ENCODE measurements at places on chromosomes 7 and 10.

DNA sequence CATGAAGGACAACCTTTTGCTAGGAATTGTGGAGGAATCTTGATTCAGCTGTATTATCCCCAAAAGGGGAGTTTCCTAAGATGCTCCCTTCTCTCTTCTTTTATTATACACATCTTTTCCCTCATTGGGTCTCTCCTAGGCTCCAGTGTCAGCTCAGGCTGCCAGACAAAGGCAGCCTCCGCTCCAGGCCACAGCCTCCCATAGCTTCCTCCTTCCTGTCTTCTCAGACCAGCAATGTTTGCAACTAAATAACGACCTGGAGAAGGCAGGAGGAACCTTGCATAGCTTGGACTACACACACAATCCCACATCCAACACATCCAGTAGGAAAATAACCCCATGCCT is 12.3 kb downstream of the SFXN3 start:
- DNase-seq, result no peak

DNA sequence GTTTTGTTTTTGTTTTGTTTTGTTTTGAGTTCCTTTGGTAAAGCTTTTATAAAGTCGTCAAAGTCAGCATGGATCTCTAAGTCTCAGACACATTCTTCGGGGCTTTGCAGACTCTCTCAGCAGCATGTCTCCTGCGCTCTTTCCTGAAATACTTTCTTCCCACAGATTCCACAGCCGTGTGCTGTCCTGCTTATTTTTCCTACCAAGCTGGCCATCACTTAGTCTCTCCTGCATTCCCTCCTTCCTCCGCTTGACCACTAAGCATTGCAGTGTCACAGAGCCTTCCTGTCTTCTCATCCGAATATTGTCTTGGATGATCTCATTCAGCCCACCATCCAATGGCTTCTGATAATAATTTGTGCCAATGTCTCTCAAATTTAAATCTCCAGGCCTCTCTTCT is 434.3 kb upstream of the C7orf33 start:
- DNase-seq, result no peak

GRCh38 chr10:70579234-70580002 is 23.1 kb downstream of the PRF1 start:
- peak; percentile 70 for DNase-seq

DNA sequence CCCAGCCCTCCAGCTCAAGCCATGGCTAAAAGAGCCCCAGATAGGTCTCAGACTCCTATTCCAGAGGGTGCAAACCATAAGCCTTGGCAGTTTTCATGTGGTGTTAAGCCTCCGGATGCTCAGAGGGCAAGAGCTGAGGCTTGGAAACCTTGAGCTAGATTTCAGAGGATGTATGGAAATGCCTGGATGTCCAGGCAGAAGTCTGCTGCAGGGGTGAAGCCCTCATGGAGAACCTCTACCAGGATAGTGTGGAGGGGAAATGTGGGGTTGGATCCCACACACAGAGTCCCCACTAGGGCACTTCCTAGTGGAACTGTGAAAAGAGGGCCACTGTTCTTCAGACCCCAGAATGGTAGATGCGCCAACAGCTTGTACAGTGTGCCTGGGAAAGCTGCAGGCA is 13.2 kb upstream of the HPSE2 start:
- no peak for DNase-seq

- DNase-seq, result no peak
Measured at GRCh38 chr7:149719050-149719899, 54.1 kb downstream of the ZNF467 start.
